Activated CD4-positive, alpha-beta T cell treated with anti-CD3 and anti-CD28 coated beads for 24 hours (primary cell): ENCODE measurements at places on chromosomes 16 and 17.

GRCh38 chr16:24723663-24724062 lies 5.8 kb upstream of the TNRC6A start:
- no peak for DNase-seq

- no peak for DNase-seq
These were observed 9.7 kb downstream of the VASN start for GRCh38 chr16:4381072-4381934.

- DNase-seq: no peak
These were observed 510.6 kb downstream of the CDH13 start for GRCh38 chr16:83137326-83137781.

DNA sequence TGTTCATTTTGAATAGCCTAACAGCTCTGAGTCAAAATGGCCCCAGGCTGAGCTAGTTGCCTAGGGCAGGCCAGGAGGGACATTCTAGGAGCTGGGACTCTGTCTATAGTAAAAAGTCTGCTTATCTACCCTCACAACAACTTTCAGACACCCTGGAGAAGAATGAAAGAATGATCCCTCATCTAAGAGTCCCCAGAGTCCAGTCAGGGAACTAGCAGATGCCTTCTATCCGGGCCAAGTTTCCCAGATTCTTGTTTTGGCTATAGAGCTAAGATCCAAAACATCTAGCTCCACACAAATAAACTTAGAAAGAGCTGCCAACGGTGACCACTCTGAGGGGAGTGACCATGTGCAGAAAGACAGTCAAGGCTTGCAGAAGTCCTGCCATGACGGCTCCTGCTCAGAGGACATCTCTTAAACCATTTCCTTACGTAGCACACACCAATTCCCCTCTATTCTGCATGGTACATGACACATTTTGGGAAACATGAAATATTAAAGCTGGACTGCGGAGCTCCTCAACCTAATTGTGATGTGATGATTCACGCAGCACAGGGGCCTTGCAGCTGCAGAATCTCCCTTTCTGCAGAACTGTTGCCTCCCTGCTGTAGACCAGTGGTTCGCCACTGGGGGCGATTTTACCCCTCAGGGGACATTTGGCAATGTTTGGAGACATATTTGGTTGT lies 24.2 kb downstream of the FAM20A start:
- DNase-seq: no peak

- DNase-seq: no peak
These were observed 22.5 kb upstream of the SP6 start for GRCh38 chr17:47873200-47874090.

DNA sequence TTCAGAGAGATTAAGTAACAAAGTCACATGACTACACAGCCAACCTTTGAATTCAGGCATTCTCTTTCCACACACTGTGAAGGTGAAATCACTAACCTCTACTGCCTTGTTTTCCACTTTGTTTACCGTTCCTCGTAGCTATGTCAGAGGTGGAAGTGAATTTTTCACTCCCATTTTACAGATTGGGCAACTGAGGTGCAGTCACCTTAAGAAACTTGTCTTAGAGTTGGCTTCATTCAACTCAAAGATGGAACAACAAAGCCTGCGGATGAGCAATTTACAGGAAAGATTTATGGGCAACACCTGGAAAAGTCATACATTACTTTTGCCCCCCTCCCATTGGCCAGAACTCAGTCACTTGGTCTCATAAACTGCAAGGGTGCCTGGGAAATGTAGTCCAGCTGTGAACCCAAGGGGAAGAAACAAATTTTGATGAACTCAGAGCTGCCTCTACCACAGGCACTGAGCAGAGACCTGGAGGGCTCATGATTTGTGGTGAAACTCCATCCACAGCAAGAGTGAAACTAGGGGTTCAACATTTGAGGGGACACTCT lies 784.6 kb upstream of the EEF2KMT start:
- no peak for DNase-seq

GRCh38 chr17:31497431-31497830 lies 106.0 kb downstream of the RAB11FIP4 start:
- no peak for DNase-seq

GRCh38 chr17:40124279-40125141 lies 2.7 kb downstream of the MSL1 start:
- no peak for DNase-seq

DNA sequence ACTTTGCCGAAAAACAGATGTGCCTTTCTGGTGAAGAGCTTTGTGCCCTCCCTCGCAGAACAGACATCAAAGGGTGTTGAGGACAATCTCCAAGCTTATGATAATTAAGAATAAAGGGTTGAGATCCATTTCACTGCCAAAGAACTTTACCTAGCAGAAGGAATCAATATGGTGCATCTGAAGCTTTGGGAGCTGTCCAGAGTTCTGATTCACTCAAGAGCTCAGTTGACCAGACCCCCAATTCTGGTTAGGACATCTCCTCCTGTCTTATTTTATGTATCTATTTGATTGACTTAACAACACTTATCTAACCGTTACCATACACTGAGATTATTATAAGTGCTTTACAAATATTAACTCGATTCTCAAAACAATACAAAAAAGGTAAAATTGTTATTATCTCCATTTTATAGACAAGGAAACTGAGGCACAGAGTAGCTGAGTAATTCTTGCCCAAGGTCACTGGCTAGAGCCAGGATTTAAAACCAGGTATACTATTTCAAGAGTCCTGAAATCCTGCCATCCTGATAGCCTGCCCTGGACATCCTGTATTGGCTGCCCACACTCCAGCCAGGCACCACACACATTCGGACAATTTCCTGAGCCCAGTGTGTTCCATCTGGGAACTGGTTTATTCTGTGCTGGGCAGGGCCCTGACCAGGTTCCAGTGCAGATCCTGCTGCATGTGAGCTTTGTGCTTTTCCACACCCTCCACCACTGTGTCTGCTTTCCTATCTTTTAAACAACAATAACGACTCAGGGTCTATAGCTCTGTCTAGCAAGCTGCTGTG lies 29.8 kb downstream of the PITPNM3 start:
- DNase-seq: no peak

DNA sequence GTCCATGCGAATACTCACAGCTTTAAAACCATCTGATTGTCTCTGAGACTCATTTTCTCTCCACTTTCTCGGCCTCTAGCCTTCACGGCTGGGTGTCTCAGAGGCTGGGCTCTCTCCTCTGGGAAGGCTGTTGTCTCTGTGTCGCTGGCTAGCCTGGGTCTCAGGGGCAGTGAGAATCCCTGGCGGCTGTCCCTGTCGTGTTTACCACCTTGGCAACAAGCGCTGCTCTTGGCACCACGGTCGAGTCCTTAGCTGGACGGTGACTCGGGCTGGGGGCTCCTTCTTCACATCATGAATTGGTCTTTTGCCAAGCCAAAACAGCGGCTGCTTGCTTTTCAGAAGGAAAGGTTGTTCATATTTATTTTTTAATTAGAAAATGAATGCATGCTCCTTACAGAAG lies 81.1 kb downstream of the MSI2 start:
- no peak for DNase-seq

- no peak for DNase-seq
These were observed 17.8 kb downstream of the TTLL6 start for GRCh38 chr17:48799069-48799723.

- DNase-seq: no peak
These were observed 127.7 kb upstream of the GSE1 start for GRCh38 chr16:85485379-85485778.

DNA sequence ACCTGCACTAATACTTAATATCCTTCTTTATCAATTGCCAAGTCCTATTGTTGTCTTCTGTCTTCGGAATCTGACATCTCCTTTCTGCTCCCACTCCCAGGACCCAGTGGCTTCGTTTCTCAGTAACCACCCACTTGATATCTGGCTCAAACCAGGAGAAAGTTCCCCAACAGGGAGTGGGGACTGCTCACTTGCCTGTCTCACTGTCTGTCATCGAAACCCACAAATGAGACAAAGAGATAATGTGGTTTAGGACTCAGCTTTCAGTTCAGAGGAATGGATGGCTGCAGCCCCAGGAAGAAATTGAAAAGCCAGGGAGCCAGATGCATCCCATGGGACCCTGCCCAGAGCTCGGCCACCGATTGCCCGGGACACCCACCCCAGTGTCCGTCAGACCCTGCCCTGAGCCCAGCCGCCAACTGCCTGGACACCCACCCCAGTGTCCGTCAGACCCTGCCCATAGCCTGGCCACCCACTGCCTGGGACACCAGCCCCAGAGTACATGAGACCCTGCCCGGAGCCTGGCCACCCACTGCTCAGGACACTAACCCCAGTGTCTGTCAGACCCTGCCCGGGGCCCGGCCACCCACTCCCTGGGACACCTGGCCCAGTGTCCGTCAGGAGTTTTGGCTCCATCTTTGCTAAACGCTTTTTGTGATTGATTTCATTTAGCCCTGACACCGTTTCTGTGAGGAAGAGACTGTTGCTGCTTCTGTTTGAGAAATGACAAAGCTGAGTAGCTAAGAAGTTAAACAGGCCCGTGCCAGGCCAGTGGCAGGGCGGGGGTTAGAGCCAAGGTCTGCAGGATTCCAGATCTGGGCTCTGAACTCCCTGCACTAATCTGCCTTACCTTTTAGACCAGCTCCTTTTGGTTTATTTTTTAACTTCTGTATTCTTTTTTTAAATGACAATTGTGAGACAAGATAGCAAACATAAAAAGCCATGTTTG lies 251.4 kb downstream of the PHKB start:
- DNase-seq: no peak

GRCh38 chr17:76076146-76076764 lies 1.7 kb downstream of the GALR2 start:
- no peak for DNase-seq

- no peak for DNase-seq
These were observed 5.9 kb upstream of the HSD11B2 start for GRCh38 chr16:67425061-67425460.

DNA sequence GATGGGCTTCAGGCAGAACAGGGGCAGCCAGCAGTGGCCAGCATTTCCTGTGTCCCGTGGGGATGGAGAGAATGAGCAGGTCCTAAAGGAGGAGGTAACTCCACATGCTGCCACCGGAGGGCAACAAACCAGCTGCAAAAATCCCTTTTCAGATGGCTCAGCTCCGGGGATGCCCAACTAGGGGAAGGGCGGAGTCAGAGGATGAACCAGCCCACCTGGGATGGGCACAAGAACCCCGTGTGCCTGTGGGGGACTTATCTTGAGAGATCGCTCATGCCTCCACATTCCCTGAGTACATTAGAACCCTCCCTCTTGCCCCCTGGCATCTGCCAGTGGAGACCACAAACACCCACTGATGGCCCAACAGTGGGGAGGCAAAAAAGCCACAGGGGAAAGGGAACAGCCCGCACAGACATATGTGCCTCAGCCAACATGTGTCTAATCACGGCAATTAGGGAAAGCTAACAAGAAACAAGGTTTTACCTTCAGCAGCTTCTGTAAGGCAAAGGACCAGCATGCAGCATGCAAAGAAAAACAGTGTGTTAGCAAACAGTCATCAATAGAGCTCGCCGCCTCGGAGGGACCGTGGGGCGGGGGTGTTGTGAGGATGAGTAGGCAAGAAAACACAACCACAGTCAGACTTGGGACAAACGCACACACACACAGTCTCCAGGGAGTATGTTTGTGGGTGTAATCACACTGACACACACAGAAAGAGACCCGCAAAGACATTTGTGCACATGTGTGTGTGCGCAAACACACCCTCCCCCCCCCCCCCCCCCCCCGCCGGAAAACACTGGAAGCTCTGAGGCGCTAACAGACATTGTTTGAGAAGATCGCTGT lies 64.0 kb downstream of the MYO18A start:
- peak; percentile 42 for DNase-seq

DNA sequence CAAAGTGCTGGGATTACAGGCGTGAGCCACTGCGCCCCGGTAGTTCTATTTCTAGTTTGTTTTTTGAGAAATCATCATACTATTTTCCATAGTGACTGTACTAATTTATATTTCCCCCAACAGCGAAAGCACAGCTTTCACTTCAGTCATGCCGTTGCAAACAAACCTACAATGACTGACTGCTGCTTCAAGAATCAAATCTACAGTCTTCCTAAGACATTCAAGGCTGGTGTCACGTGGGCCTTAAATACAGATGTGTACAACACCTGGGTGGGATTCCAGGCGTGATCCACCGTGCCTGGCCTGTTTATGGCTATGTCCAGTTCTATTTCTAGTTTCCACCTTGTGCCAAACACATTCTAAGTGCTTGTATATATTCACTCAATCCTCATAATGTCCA lies 72.0 kb downstream of the ABCC6 start:
- no peak for DNase-seq

DNA sequence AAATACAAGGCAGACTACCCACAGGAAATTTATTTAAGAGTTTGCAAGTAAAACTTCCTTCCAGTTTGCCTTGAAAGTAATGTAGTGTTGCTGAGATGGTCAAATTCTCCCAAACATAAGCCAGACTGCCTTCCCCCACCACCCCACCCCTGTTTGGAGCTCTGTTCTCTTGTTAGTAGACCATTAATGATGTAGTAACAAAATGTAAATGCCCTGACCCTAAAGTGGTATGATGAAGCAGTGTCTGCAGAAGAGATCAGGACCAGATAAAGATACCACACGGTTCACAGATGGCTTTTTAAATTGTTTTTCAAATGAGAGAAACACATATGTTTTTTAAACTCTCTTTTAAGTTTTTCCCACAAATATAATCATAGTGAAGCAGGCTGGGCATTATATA lies 136.4 kb upstream of the TMEM97 start:
- no peak for DNase-seq

DNA sequence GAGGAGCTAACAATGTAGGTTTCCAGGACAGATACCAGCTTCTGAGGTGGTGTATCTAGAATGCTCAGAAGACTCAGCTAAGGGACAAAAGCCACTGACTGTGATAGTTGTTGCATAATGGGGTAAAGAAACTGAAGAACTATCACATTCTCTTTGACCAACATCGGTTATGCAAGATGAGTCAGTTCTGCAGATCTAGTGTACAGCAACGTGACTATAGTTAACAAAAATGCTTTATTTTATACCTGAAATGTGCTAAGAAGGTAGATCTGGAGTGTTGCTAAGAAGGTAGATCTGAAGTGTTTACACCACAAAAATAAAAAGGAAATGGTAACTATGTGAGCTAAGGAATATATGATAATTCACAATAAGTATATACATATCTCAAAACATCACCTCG lies 2.5 kb downstream of the KRTAP9-6 start:
- no peak for DNase-seq
